Heart left ventricle (tissue), 16 donors: ENCODE measurements at places on chromosomes 16 and 17. TPM values are rescaled to one million over a fixed set of nuclear protein-coding genes. Genes with fewer than 3 reads are reported as not detected.

DNA sequence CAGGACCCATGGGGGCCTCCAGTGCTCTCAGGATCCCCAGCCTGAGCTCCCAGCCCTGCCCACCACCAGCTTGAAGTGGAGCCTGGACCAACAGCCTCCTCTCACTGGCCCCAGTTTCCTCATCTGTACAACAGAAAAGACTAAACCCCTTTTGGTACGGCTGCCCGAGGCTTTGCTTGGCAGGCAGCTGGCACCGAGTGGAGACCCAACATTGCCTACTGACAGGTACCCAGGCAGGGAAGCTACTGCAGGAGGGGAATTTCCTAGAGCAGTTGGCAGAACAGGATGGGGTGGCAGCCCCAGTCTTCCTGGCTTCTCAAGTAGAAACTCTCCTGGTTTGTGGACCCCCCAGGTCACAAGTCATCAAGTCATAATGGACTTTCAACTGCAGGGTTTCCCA is 14.2 kb downstream of the SREBF1 start:
- DNase-seq: no peak

DNA sequence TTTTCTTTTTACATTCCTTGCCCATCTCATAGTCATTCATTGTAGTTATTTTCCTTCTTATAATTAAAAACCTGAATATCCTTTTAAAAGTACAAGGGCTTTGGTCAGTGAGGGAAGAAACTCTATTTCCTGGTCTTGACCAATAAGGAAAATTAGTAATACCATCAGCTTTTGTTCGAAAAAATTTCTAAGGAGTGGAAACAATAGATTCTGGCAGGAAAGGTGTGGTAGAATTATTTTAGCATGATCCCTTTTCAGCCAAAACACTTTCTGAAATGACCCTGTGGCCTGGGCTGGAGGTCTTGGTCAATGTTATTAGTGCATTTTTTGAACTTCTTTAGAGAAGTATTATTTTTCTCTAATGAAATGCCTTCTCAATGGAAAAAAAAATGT is 36.6 kb downstream of the IQCK start:
- no peak for DNase-seq

GRCh38 chr17:31877911-31878702 is 19.1 kb upstream of the COPRS start:
- DNase-seq: no peak

The HEATR3 gene
- polyA plus RNA-seq: 2.4 TPM
